ENCODE measurements at places on chromosomes 4 and X.

DNA sequence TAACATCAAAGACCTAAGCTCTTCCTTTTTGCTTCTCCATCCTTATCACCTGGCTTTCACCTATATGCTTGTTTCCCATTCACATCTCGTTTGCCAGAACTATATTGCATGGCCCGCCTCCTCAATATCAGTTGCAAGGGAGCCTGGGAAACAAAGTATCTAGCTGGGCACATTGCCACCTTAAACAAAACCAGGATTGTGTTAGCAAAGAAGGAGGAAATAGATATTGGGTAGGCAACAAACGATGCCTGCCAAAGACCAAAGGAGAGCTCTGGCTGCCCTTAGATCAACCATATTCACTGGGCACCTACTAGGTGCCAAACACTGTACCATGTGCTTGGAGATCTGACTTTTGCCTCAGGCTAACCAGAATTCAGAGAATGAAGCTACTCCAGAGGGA, 107.5 kb downstream of the GRIA3 start:
- no peak for DNase-seq

DNA sequence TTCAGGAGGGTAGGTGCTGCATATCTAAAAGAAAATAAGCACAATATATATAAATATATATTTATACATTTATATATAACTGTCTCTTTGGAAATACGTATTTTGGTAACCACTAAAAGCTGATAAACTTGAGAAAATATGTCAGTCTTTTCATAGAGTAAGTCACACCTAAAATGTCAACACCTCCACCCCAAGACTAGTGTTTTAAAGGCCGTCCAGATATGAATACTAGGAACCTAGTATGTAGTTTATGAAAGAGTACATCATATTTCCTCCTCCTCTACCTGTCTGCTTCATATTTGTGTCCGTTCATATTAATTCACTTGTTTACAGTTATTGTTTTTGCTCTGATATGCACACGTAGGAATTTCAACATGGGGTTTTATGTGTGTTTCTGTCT, 45.2 kb downstream of the MTMR8 start:
- DNase-seq = no peak

DNA sequence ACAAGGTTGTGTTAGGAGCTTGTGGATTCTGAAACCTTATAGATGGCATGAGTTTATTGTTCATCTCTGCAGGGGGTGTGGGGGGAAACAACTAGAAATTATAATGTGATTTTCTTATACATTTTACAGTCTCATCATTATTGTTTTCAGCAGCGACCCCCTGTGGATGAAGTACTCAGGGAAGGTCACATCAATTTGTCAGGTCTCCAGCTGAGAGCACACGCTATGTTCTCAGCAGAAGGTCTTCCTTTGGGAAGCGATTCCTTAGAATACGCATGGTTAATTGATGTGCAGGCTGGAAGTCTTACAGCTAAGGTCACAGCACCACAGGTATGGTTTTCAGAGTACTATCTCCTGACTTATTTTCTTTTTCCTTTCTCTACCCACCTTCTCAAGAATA, 72.2 kb downstream of the BLTP1 start:
- peak; percentile 48 for DNase-seq

GRCh38 chr4:18636001-18636585, 614.5 kb upstream of the LCORL start:
- DNase-seq = no peak
